ENCODE measurements at places on chromosomes 12 and 14.

GRCh38 chr12:124392271-124392666, 97.4 kb downstream of the RFLNA start:
- DNase-seq: no peak

DNA sequence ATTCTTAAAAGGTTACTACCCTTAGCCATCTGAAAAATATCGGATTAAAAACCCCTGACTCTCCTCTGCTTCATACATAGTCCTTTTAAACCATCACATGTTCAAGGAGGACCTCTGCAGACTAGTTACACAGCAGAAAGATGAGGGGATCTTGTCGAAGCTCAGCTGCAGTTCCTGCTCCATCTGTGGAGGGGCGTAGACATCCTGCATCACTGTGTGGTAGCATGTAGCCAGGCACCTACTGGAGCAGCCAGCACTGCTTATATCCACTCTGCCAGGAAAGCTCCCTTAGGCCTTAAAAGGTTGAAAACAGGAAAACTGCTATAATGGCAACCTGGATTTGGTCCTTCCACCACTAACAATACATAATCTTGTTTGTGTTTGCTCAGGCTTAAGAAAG, 57.6 kb upstream of the STRN3 start:
- DNase-seq: no peak

DNA sequence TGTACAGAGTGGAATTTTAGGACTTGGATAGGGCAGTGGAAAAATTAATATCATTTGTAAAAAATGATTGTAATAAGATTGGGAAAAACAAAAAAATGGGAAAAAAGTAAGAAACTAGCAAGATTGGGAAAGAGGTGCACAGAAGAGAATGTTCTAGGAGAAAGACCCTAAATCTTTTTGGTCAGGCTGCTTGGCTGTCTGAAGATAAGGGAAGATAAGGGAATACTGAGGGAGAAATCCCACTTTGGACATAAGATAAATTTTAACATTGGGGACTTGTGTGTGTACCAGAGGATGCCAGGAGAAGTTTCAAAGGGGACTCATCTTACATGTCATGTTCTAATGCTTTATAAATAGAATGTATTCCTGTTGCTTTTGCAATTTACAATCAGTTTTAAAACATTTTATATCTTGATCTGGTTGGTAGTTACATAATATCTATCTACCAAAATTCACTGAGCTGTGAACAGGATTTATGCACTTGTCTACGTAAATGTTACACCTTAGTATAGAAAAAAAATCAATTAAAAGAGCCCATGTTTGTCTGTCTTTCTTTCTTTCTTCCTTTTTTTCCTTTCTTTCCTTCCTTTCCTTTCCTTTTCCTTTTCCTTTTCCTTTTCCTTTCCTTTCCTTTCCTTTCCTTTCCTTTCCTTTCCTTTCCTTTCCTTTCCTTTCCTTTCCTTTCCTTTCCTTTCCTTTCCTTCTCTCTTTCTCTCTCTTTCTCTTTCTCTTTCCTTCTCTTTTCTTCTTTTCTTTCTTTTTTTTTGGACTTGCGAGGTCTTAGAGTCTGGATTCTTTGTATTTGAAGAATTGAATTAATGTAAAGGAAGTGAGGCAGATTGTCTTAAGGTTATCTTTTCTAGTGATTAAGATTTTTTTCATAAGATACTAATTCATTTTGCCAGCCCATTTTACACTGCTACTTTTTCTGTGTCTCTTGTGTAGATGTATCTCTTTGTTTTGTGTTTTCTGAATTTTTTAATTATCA, 66.1 kb downstream of the KTN1 start:
- DNase-seq: no peak

DNA sequence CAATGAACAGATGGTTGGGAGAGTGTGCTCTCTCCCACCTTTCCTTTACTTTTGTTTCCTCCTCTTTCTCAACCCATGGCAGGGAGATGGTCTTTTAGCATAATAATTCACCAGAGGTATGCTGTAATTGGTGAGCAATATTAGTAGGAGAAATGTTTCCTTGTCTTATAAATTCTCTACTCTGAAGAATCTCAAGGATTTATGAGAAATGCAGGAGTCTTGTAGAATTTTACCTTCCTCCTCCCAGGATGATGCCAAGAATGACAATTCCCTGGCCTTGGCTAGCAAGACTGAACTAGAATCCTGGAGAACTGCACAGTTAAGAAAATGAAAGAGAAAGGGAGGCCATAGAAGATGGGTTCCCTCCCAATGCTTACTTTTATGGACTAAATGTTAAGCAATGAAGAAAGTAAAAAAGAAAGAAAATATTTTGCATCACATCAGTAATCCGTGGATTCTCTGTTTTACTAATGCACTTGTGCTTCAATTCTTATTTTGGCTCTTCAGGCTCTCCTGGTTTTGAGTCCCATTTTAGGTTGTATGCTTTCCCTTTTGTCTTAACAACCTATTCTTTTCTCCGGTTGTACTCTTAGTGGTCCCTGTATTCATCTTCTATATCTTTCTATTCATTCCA, 192.9 kb upstream of the GARIN6 start:
- DNase-seq: no peak

DNA sequence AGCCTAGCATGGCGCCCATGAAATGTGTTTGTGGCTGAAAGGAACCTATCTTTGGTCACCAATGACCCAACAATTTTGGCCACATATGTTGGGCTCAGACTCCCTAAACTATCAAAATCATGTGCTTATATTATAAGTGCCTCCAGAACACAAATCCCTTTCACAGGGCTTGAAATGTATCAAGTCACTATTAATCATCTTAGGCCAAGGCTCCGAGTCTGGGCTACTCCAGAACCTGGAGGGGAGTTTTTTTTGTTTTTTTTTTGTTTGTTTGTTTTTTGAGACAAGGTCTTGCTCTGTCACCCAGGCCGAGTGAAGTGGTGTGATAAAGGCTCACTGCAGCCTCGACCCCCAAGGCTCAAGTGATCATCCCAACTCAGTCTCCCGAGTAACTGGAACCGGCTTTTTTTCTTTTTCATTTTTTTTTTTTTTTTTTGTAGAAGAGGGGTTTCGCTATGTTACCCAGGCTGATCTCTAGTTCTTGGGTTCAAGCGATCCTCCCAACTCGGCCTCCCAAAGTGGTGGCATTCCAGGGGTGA, 989 bp upstream of the DRAM1 start:
- DNase-seq: no peak

DNA sequence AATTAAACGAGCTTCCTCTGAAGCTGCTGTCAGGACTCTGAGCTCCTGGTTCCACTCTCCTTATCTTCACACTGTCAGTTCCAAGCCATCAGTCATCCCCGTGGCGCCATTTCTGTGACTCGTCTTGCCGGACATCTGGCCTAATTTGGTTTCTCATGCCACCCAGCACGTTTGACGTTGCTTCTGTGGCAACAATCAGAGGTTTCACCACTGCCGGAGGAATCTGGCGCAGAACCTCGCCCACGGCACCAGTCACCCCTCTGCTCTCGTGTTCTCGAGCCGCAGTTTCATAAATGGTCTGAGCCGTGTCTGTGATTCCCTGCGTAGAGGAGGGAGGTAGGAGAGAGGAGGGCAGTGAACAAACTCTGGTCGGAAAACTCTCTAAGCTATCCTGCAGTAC, 29.7 kb downstream of the BDKRB1 start:
- DNase-seq: no peak

DNA sequence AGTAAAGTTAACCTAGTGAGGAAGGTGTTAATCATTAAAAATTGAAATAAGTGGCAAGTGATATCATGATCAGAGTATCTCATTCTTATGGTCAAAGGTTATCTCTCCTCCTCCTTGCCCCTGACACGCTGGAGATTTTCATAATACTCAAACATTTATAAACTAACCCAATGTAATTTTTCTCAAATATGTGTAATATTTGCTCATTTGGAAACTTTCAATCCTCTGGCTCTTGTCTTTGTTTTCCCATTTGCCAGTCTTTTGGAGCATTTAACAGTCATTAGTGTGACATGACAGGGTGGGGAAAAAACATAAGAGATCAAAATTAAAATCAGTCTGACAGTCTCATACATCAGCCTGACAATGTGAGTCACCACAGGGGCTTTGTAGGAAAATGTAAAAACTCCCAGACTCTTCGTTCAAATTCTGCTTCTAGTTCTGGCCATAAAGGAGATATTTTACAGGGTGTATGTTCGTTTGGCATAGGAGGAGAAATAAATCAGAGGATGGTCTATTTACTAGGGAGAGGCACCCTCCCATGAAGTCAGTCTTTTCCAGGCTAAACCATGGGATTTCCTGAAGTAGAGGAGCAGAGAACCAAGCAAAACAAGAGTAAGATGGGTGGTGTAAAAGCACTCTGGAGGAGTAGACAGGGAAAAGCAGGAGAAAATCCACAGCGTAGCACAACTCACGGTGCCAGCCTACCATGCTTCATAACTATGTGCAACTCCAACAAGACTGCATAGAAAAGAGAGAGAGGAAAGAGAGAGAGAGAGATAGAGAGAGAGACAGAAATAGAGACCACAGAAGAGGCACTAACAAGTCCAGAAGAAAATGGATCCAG, 369.2 kb upstream of the PDE3A start:
- no peak for DNase-seq

DNA sequence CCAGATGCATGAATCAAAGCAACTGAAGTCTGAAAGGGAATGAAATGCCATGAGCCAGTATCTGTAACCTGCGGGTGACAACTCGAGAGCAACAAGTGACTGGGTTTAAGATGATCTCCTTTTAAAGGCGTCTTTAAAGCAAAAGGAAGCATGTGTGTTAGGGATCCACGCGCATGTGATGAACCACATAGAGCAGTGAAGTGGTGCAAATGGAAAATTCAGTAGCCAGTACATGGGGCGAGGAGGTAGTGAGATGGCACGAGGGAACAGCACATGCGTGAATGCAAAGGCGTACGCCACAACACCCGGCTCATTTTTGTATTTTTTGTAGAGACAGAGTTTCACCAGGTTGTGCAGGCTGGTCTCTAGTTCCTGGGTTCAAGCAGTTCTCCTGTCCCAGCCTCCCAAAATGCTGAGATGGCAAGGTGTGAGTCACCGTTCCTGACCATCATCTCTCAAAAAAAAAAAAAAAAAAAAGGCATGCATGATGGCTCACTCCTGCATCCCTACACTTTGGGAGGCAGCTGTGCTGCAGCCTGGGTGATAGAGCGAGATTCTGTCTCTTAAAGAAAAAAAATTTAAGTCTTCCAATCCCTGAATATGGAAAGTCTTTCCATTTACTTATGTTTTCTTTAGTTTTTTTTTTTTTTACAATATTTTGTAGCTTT, 24.6 kb upstream of the BCL7A start:
- no peak for DNase-seq

DNA sequence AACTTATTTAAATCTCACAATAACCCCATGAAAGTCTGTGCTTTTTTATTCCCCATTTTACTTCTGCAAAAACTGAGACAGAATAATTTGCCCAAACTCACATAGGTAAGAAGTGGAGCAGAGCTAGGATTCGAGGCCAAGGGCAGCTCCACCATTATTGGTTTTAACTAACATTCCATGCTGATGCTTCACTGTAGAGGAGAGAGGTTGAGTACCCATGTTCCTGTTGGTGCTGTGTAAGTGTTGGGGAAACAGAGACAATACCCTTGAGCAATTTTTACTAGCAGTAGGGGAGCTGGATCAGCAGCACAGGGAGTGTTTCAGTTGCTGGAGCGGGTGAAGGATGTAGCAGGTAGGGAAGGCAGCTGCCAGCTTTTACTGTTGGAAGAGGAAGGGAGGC, 21.1 kb downstream of the RASSF8 start:
- DNase-seq: no peak

GRCh38 chr12:32265951-32266350, 133.4 kb upstream of the FGD4 start:
- DNase-seq: no peak

DNA sequence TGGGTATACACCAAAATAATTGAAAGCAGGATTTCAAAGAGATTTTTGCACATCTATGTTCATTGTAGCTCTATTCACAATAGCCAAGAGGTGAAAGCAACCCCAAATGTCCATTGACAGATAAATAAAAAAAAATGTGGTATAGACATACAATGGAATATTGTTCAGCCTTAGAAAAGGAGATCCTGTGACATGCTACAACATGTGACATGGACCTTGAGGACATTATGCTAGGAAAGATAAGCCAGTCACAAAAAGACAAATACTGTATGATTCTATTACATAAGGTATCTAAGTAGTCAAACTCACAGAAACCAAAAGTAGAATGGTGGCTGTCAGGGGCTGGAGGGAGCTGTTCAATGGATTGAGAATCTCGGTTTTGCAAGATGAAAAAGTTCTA, 12.1 kb downstream of the GPRC5D start:
- DNase-seq: no peak

DNA sequence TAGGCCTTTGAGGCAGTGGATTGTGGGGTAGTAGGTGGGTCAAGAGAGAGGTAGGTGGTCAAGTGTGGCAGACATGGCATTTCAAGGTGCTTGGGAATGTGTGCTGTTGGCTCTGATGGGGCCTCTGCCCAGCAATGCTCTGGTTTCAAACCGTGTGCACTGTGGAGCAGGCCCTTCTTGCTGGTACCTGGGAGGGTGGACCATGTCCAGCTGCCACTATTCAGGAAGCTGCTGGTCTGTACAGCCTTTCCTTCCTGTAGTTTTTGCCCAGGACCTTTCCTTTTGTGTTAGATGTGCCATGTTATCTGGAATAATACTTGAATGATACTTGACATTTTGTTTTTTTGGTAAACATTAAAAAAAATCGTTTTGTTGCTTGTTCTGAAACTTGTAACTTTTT, 14.8 kb downstream of the RIMKLB start:
- no peak for DNase-seq

GRCh38 chr12:98253207-98254037, 262.0 kb upstream of the TMPO start:
- no peak for DNase-seq

GRCh38 chr14:58077621-58078020, 74.4 kb downstream of the ARMH4 start:
- no peak for DNase-seq

- no peak for DNase-seq
Measured at GRCh38 chr12:51942501-51943000, 8.9 kb upstream of the ACVR1B start.

GRCh38 chr14:81464253-81465002, 64.3 kb upstream of the STON2 start:
- no peak for DNase-seq

- no peak for DNase-seq
Measured at GRCh38 chr12:85695097-85695715, 141.0 kb downstream of the RASSF9 start.

DNA sequence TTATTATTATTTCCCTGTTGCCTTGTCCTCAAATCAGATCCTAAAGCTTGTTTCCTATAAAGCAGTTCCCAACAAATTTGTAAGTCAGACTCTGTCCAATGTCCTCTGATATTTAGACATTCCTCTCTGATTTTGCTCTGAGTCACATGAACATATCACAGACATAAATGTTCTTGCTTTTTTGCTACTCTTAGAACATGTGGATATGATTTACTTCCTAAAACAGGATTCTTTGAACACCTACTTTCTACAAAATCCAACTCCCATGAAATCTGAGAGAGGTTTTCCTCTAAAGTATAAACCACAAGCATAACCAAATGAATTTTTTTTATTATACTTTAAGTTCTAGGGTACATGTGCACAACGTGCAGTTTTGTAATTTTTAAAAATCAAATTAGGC, 181.3 kb upstream of the SLC38A2 start:
- no peak for DNase-seq

DNA sequence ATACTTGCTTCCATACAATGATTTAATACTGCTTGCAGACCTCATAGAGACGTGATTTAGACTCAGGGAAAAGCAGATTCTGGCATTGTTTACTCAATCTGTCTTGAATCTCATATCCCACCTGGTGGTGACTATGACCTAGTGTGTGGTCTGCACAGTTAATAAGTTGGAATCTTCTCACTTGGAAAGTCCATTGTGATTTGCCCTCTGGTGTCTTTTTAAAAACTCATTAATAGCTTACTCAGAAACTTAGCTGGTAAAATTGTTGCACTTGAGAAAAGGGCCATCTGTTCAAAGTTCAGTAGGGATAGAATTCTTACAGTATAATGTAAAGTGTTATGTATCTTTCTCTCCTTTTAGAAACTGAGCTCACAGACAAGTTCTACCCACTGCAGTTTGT, 106.0 kb downstream of the PELI2 start:
- no peak for DNase-seq
